Naive thymus-derived CD4-positive, alpha-beta T cell (primary cell): ENCODE measurements at places on chromosomes 2 and 18. TPM values are rescaled to one million over a fixed set of nuclear protein-coding genes. Genes with fewer than 3 reads are reported as not detected.
A peak's percentile ranks its signal among the peaks of the same experiment; 100 is the strongest.

DNA sequence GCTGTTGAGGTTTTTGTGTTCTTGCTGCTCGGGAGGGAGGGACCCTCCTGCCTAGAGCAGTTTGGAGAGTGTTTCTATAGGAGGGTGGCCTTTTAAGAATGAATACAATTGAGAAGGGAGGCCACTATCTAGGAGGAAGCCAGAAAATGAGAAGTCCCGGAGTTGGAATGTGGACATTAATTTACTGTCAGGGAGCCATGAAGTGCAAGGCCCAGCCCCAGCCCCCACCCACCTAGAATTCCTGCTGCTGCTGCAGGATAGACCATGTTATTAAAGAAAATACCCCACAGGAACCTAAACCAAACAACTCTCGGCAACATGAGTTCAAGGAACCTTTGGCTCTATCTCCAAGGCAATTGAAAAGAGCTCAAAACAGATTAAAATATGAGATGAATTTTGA is 46.0 kb downstream of the ZBTB7C start:
- DNase-seq = no peak

DNA sequence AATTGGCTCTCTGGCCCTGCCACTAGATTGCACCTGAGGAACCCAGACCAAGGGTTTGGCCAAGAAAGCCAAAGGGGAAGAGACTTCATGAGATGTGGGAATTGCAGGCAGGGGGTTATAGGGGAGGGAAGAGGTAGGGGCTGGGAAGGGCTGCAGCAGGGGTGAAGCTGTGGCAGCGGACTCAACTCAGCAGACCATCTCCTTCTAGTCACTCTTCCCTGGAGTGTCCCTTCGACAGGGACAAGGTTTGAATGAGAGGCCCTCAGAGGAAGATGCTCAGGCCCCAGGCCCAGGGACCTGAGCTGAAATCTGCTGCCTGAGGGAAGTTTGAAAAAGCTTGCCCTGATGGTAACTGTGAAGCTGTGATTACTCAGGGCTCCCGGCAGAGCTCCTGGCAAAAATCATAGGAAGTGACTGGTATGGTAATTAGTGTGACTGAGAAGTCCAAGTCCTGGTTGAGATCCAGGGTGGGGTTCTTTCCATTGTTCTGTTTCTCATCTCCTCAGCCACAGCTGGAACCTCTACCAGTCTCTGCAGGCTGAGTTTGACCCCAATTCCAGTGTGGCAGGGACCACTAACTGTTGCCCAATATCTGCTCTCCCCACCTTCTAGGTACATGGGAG is 300.9 kb downstream of the CYP26B1 start:
- no peak for DNase-seq

DNA sequence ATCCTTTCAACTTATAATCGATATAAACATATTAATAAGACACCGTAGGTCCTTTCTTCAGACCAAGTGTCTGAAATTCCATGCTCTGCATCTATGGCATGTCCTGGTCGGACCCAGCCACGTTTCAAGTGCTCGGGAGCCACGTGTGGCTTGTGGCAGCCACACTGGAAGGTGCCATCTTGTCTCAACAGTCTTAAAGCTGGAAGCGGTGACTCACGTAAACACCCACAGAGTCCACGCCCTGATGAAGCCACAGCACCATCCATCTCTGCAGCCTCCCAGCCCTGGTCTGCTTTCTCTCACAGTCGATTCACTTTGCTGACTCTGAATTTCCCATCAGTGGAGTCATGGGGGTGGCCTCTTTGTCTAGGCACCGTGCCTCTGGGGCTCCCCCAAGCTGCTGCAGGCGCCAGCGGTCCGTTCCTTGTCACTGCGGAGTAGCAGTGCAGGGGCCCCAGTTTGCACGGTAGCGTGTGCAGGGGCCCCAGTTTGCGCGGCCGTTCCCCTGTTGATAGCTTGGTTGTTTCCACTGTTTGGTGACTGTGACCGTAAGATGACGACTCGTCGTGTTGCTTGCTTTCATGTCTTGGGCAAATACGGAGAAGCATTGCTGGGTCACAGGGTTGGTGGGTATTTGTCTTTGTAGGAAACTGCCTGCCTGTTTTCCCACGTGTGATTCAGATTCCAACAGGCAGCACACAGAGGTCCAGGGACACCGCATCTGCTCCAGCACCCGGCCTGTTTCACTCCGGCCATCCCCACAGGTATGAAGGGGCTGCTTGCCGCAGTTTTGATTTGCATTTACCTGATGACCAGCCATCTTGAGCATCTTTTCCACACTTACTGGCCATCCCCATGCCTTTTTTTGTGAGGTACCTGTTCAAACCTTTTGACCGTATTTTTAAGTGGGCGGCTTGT is 240.3 kb downstream of the HDAC4 start:
- DNase-seq = no peak

- DNase-seq = no peak
Measured at GRCh38 chr2:219244789-219245147, 476 bp downstream of the GLB1L start.

DNA sequence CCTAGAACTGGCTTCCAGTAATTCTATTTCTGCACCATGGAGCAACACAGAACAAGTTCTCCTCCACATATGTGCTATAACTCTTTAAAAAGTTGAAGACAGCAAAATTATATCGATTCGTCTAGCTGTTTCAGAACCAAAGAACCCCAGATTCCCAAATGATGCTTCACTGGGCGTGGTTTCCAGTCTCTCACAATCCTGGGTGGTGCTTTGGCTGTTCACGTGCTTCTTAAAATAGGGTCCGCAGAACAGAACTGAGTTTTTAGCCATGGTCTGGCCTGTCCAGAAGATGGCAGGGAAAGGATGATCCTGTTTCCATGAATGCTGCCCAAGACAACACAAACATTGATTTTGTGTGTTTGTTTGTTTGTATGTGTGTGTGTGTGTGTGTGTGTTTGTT is 37.6 kb upstream of the PARD3B start:
- no peak for DNase-seq

Gene MALT1
- 43.8 TPM for polyA plus RNA-seq

Gene MSTN
- polyA plus RNA-seq = not detected

DNA sequence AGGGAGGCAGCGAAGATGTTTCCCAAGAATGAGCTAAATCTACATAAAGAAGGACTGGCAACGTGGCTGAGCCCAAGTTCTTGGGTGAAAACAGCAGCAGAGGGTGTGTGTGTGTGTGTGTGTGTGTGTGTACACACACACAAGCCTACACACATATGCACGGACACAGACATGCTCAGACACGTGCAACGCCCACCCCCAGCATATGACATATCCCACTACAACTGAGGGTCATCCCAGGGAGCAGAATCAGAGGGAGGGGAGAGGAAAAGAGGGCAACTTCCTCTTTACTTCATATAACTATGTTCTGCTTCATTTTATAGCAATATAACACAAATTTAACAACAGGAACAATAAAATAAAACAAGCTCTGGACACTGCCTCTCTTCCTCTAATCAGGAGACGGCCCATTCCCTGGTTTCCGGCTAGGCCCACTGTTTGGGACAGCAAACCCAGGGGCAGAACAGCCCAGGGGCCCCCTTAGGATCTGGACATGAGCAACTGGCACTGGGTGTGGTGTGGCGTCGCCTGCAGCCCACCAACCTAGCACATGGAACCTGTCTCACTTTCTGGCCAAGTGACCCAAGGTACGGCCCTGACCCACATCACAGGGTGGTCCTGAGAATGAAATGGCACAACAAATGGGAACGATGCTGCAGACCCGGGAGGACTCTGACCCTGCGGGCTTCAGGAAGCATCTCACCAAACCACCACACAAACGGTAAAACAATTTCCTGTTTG is 25.0 kb downstream of the FAM178B start:
- DNase-seq = no peak

DNA sequence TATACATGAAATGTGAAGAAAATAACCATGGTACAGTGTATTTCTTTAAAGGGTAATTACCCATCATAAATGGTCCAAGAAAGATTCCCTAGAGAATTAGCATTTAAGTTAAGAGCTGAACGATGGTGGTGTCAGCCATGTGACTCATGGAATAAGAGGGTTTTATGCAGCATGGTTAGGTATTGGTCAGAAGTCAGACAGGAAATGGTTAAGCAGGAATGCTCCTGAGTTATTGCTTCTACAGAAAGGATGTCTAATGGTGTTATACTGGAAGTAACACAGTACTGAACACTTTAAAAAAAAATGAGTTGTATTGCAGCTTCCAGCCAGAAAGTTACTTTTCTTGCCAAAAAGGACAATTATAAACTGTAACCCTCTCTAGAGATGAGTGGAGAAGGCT is 72.7 kb upstream of the UBE2E3 start:
- DNase-seq = no peak

DNA sequence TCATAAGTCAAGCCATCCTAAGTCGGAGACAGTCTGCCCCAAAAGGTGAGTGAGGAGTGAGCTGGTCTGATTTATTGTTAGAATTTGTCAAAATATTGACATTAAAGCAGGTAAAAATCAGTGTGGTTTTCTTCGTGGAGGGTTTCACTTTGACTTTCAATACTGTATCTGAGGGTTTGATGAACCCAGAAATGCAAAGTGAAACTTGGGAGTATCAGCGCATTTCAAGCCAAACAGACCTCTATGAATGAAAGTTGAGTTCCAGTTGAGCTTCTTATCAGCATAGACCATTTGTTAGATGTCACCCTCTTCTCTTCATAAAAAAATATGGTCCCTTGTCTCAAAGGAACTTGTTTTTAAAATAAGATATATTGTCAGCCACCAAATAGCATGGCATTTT is 21.7 kb upstream of the CXCR4 start:
- no peak for DNase-seq

Gene MTIF2
- 17.8 TPM for polyA plus RNA-seq

Gene KIF1A
- polyA plus RNA-seq = not detected

- no peak for DNase-seq
Measured at GRCh38 chr2:241425368-241425767, 69.3 kb downstream of the FARP2 start.

DNA sequence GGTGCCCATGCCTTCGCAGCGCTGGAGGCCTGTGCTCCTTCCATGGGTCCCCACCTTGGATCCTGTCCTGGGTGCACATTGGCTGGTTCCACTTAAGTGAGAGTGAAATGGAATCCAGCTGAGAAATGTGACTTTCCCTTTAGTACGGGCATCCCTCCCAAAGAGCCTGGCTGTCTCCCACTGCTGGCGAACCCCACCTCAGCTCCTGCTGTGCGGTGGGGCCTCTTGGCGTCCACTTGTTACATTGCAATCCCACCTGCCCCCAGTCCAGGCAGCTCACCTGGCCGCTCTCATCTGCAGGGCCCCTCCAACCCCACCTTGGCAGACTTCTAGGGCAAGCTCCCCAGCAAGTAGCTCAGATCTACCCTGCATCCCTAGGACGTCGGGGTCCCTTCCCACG is 35.5 kb upstream of the GNAL start:
- DNase-seq = no peak

Gene ACVR2A
- 6.4 TPM for polyA plus RNA-seq

Gene UPP2
- not detected for polyA plus RNA-seq

- no peak for DNase-seq
Measured at GRCh38 chr18:45374878-45375630, 240.2 kb upstream of the SLC14A2 start.

DNA sequence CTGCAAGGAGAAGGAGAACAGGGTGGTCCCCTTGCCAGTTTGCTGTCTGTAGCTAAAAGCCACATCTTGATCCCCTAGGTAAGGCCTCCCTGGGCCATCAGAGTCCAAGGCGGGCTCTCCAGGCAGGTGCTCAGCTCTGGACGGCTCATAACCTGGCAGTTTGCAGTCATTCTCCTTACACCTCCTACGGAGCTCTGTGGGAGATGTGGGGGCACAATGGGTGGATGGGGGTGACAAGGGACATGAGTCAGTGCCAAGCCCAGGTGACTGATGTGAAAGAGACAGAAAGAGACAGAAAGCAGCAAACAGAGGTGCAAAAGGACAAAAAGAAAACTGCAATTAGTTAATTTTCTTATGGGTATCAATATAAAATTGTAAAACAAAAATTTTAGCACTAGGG is 120.6 kb upstream of the ZBTB14 start:
- no peak for DNase-seq

Gene LHCGR
- polyA plus RNA-seq = not detected

DNA sequence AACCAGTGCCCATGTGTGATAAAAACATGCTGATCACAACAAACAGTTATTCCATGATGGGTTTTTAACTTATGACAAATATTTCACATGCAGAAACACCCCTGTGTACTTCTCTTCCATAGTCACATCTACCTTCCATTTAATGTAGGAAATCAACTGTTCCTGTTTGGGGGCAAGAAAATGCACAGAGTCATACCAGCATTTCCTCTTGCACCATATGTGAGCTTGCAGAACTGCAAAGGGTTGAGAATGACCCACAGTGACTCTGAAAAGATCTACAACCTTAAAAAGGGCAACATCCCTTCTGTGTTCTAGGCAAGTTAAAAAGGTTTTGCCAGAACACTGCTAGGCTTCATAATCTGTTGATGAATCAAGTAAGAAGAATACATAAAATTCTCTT is 9.9 kb downstream of the BMP10 start:
- no peak for DNase-seq

GRCh38 chr2:180652794-180653193 is 327.6 kb upstream of the UBE2E3 start:
- no peak for DNase-seq

DNA sequence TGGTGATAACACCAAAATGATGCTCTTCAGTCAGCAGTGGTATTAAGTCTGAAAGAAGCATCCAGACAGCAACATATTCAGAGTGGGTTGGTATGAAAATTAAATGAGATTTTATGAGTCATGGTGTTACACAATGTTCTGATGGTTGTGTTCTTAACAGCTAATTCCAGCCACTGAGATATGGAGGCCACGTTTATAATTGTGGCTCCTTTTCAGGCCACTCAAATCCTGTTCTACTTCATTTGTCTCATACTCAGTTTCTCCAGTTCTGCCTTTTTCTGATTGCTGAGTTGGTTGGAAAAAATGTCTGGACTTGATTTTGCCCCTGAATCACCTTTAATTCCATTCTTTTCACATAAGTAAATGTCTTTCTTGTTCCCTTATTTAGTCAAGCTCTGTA is 162.7 kb upstream of the COL3A1 start:
- no peak for DNase-seq

Gene UGT1A1
- polyA plus RNA-seq = not detected

DNA sequence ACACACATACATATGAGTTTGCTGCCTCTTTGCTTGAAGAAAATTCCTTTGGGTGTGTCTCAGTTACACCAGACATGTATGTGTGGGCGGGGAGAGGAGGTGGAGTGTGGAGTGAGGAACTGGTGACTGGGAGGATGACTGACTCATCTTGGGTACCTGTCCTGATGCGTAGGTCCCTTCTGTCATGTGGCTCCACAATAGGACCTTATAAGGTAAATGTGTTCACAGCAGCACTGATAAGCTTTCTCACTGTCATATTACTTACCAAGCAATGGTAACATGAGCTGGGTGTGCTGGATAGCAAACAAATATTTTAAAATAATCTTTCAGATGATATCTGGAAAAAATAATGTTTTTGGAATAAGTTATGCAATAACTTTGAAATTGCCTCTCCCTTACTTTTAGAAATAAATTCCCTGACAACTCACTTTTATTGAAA is 45.1 kb downstream of the SLC9A2 start:
- DNase-seq = peak; percentile 4

GRCh38 chr18:64707052-64707451 is 558.2 kb upstream of the LINC00305 start:
- DNase-seq = no peak
